ENCODE measurements at places on chromosomes 2 and 18. TPM values are rescaled to one million over a fixed set of nuclear protein-coding genes. Genes with fewer than 3 reads are reported as not detected.

Gene NR4A2
- 4.5 TPM for total RNA-seq

Gene CCL20
- 4.4 TPM for total RNA-seq

Gene OSR1
- total RNA-seq, result 4.6 TPM

Gene UCN
- total RNA-seq, result 2.3 TPM

Gene TGFA
- 7.0 TPM for total RNA-seq

Gene CERKL
- total RNA-seq, result 0.19 TPM

All from A549 treated with CpdA at 1 μM for 4 hours (cell line).